Activated CD8-positive, alpha-beta T cell treated with anti-CD3 and anti-CD28 coated beads, Interleukin-2, amount 10 ng/mL, durations not matched to agents 7 days and 5 days (primary cell): ENCODE measurements at places on chromosomes 2 and 18.
A peak's percentile ranks its signal among the peaks of the same experiment; 100 is the strongest.

- no peak for DNase-seq
Measured at GRCh38 chr2:192030289-192030688, 164.4 kb downstream of the TMEFF2 start.

GRCh38 chr2:144519934-144520731 is at the start of gene ZEB2:
ZEB2 (minus strand) TSS chr2:144520119; CDS start chr2:144517350, 2,769 bp downstream.
- peak; percentile 61 for DNase-seq

- DNase-seq, result no peak
Measured at GRCh38 chr2:234275515-234275914, 221.4 kb downstream of the ARL4C start.

DNA sequence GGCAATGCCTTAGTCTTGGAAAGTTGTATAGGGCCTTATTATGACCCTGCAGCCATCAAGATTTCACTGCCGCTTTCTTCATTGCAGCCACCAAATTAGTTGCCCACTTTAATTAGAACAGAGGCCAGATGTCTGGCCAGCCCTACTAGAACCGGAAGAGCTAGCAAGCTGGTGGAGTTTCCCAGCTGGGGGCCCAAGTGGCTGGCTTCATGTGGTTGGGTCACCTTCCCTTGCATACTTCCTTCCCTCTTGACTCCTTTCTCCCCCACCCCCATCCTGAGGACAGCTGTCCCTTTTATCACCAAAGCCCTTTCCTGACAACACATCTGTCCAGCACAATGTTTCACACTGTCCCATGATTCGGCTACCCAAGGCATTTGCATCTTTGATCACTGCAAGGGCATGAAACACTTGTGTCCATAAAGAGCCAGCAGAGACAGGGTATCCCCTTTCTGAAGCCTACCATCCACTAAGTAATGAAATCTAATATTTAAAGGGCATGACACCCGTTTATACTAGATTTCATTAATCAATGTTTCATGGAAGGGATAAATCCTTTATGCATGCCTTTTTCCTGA is 187.2 kb downstream of the BCL11A start:
- no peak for DNase-seq

GRCh38 chr2:113857464-113857863 is 32.4 kb upstream of the ACTR3 start:
- no peak for DNase-seq

DNA sequence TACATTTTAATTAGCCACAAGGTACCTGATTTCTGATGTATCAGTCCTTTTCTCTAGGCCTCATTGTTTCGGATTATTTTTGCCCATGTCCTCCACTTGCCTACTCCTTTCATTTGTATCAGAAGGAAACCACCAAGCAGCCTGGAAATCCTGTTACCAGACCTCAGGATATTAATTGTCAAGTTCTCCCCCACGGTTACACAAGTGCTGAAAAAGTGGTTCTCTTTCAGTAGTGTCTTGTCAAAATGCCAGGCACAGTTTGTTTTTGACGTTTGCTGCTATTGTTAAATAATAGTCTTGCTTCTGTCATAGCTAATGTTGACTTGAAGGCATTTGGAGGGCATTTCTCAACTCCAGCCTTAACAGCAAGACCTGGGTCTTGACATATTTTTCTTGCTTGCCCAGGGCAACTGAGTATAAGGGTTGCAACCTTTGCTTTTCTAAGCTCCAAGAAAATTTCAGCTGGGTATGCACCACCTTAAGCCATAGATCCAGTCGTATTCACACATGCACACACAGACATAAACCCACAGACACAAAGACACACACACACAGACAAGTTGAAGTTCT is 31.0 kb downstream of the INSIG2 start:
- DNase-seq, result no peak

DNA sequence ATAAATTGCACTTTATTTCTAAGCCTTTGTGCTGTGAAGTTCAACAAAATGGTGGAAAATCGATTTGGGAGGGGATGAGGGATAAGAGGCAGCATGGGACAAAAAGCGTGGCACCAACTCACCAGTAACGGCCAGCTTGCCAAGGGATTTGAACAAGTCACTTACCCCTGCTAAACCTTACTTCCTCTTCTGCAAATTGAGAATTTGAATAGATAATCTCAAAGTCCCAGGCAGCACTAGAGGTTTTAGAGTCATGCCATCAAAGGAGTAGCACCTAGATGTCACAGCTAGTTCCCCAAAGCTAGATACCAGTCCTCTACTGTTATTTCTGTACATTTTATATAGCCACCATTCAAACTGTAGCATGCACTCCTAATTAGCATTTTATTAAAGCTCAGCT is 83.7 kb upstream of the VRK2 start:
- no peak for DNase-seq

GRCh38 chr2:205657579-205657978 is 24.7 kb upstream of the NRP2 start:
- no peak for DNase-seq

GRCh38 chr18:57841568-57841967 is 38.5 kb upstream of the ATP8B1 start:
- peak; percentile 48 for DNase-seq

DNA sequence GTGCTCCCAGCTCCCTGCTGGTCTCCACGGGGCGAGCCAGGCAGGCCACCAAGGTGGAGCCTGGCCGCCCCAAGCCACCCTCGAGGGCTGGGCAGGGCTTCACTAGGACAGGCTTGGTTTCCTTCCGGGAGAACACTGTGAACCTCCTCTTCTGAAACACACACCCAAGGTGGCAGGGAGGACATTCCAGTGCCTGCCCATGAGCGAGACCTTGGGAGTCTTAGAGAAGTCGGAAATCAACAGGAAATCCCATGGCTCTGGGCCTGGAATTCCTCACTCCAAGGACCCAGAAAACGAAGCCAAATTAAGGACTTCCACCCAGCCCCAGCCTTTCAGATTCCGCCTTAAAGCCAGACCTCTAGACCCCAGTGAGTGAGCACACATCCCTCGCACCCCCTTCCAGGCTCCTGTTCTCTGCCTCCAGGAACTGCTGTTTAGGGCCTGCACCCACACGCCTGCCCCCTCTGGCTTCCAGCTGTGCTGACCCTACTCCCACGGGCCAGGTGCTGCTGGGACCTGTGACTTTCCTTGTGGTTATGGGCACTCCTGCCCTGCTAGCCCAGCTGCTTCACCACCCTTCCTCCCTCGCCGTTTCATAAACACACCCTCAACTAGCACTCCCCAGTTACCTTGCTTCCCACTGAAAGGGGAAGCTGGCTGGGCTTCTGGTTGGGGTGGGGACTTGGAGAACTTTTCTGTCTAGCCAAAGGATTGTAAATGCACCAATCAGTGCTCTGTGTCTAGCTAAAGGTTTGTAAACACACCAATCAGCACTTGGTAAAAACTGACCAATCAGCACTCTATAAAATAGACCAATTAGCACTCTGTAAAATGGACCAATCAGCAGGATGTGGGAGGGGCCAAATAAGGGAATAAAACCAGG is 13.7 kb downstream of the GPR17 start:
- DNase-seq, result no peak

DNA sequence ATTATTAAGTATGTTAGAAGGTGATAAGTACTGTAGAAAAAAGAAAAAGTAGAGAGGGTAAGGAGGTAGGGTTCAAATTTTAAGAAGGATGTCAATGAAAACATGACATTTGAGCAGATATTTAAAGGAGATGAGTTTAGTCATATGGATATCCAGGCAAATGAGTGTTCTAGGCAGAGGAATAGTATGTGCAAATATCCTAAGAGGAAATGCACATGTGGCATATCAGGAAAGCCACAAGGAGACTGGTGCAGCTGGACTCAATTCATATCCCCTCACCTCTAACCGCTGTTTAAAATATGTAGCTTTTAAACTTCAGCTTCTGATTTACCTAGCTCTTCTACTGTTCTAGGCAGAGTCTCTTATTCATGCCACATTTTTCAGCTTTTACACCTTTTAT is 9.5 kb downstream of the AGPS start:
- no peak for DNase-seq

DNA sequence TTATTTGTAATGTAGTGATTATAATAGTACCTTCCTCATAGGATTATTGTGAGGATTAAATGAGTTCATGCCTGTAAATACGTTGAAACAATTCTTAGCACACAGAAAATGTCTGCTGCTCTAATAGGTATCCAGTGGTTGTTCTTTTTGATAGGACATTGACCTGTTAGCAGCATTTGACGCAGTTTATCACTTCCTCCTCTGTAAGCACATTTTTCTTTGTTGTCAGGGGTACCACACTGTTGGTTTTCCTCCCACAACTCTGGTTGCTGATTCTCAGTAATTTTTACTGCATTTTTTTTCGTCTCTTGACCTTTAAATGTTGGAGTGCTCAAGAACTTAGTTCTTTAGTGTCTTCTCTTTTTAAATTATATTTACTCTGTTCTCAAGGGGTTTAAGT is 15.4 kb downstream of the PPM1B start:
- DNase-seq, result peak; percentile 57

DNA sequence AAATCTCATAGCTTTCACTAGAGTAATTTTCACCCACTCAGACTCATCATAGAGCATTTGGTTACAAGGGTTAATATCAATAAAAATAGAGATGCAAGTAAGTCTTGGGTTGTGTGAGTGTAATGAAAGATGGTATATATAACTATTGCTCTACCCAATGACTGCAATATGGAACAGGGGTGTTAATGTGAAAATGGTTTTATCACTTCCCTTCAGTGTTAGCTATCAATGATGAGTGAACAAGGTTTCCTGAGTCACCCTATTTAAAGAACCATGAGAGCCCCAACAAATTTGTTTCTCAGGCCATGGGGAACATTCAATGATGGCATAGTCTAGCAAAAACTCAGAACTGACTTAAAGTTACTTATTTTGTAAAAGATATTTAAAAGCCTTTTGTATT is 1133.6 kb upstream of the ZEB2 start:
- DNase-seq, result no peak

- no peak for DNase-seq
Measured at GRCh38 chr2:56084111-56084901, 99.5 kb upstream of the CCDC85A start.

DNA sequence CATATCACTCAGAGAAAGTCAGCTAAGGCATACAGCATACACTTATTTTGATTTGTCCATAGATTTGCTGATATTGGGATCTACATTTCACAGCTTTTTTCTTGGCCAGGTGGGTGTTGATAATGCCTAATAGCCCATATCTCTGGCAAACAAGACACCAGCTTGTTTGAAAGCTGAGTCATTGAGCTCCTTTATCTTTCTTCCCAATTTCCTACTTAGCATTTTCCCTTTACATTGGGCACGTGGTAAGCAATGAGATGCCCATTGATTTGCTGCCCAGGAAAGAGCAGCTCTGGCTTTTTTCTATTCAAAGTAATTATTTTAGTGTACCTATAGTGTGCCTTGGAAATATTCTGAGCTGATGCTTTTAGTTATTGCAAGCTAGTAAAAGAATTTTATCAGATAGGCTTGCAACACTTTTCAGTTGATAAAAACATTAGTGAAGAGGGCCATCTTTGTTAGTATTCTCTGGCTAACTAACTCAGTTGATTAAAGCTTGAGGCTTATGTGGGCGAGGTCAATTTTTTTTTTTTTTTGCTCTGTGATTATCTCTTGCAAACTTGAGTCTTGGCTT is 79.6 kb downstream of the OSBPL6 start:
- DNase-seq, result no peak

DNA sequence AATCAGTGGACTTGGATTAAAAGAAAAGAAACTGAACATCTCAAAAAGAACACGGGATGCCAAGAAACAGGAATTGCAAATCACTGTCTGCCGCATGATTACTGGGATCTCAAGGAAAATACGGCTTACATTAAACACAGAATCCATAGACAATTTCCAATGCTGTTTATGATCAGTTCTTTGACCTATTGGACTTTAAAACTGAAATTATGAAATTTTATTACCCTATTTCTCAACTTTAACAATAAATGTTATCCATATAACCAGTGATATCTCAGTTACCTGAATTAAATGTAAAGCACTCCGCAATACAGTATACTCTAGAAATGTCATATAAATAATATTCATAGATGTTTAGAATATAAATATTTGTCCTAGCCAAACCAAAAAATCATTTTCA is 1556.9 kb upstream of the NXPH2 start:
- no peak for DNase-seq

- peak; percentile 77 for DNase-seq
Measured at GRCh38 chr2:237603718-237604362, 13.3 kb upstream of the RAB17 start.

DNA sequence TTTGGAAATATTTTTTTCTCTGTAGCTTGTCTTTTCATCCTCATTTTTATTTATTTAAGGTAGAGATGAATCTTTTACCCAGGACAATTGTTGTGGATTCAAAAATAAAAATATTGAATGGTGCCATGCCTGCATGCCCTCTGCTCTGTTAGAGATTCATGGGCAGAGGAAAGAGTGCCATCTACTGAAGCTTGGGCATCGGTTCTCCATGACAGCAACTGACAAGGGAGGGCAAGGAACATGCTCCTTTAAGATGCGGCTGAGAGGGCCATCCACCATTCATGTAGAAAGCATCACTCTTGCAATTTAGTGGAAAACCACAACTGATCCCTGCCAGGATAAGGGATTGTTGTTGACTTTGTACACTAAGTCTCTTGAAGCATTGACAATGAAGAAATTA is 79.9 kb downstream of the PARD3B start:
- no peak for DNase-seq

DNA sequence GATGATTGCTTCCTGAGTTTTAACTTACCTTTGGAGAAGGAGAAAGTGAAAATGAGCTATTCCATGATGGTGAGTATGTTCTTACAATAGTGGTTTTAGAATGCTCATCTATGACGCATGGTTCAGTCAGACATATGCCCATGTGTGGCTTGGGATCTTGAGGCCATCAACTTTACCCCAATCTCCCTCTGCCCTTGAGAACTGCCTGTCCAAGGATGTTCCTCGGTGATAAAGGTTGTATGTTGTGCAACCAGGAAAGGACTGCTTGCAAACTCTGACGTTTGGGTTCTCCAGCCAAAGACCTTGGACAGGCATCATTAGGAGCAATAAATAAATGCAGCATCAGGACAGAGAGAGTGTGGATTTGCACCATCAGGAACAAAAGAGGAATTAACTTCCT is 165.0 kb downstream of the ZEB2 start:
- no peak for DNase-seq
